ENCODE measurements at places on chromosomes 7 and 10.

GRCh38 chr7:30308389-30308788 lies 24.0 kb downstream of the ZNRF2 start:
- no peak for DNase-seq

- DNase-seq = no peak
Observed at GRCh38 chr7:144997512-144997911, 161.7 kb upstream of the TPK1 start.

DNA sequence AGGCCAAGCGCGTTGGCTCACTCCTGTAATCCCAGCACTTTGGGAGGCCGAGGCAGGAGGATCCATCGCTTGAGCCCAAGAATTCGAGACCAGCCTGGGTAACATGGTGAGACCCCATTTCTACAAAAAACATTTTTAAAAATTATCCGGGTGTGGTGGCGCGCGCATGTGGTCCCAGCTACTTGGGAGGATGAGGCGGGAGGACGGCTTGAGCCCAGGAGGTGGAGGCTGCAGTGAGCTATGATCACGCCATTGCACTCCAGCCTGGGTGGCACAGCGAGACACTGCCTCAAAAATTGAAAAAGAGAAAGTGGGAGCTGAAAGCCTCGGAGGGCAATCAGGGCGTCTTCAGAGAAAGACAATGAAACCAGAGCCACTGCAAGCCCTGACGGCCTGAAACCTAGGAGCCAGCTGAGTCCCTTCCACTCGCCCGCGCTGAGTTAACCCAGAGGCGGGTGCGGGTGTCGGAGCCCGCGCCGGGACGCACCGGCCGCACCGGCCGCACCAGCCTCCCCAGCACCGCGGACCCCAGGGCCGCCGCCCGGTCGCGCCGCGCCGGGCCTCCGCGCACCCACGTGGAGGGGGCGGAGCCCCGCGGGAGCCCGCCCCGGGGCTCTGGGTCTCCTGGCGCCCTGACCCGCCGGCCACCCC lies 22.4 kb downstream of the ZFAND2A start:
- no peak for DNase-seq

DNA sequence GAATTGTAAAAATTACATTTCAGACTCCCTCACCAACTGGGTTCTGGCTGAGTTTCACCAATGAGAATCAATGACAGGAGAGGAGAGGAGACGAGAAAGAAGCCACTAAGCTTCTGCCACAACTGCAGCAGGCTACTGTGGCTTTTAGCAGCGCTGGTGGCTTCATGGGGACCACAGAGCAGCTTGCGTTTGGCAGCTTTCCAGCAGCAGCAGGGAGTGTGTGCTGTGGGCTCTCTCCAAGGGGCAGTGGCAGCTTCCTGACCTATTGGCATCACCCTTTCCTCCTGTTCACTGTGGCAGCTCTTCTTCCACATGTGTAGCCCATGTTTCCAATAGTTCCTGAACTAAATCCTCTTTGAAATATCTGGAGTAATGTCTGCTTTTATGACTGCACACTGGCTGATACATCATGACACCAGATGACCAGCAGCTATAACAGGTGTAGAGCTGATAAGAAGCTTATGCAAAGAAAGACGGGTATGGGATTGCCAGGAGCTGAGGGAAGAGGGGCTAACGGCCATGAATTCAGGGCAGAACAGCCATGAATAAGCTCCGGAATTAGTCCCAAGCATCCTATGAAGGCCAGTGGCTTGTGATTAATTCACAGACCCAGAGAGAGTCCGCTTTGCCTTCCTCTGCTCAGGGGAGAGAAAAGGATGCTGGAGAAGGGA lies 46.8 kb downstream of the KCNH2 start:
- no peak for DNase-seq

DNA sequence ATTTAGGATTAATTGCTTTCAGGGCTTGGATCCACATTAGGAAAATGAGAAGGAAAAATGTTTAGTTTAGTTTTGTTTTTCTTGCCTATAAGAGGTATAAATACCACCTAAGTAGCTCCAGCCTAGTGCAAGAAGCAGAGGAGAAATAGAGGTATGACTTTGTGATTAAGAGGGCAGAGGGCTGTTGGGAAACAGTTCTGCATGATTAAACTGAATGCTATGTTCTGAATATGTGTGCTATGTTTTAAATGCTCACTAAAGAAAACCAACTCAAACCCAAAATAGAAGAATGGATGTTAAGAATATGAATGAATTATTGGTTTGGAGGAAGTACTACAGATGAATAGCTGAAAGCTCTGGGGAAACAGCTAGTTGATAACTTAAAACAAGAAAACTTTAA lies 7.6 kb downstream of the CALCR start:
- DNase-seq = no peak

DNA sequence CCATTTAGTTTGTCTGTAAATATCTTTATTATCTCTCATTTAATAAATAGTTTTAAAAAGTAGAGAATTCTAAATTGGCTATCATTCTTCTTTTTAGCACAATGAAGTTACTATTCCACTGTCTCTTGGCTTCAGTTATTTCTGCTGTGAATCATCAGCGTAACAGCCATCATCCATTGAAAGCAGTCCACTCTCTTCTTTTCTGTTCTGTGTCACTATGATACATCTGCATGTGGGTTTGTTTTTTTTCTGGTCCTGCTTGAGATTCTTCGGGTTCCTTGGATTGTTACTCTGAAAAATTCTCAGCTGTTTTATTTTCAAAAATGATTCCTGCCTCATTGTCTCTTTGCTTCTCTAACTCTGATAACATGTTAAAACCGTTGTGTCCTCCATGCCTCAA lies 52.5 kb downstream of the CSGALNACT2 start:
- no peak for DNase-seq

- peak; percentile 27 for DNase-seq
Observed at GRCh38 chr10:103884681-103885139, 29.3 kb upstream of the SH3PXD2A start.

- DNase-seq = no peak
Observed at GRCh38 chr7:111026343-111026742, 64.6 kb upstream of the LRRN3 start.

GRCh38 chr7:30543813-30544525 lies 39.3 kb upstream of the GGCT start:
- no peak for DNase-seq

DNA sequence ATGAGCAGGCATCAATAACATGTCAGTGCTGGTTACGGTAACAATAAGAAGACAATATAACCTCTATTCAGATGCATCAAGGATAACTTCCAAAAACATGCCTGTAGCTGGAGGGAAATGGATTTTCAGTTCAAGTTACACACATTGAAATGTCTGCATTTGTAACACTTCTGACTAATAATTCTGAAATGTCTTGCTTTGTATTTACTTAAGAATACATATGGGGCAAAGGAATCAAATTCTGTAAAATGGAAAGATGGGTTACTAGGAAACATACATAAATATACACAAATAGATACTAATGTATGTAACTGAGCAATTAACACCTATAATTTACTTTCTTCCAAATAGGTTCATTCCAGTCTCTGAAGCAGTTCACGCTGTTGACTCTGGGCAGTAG lies 18.6 kb upstream of the MTPN start:
- DNase-seq = no peak

GRCh38 chr10:77333610-77334340 lies 303.8 kb downstream of the KCNMA1 start:
- DNase-seq = no peak

DNA sequence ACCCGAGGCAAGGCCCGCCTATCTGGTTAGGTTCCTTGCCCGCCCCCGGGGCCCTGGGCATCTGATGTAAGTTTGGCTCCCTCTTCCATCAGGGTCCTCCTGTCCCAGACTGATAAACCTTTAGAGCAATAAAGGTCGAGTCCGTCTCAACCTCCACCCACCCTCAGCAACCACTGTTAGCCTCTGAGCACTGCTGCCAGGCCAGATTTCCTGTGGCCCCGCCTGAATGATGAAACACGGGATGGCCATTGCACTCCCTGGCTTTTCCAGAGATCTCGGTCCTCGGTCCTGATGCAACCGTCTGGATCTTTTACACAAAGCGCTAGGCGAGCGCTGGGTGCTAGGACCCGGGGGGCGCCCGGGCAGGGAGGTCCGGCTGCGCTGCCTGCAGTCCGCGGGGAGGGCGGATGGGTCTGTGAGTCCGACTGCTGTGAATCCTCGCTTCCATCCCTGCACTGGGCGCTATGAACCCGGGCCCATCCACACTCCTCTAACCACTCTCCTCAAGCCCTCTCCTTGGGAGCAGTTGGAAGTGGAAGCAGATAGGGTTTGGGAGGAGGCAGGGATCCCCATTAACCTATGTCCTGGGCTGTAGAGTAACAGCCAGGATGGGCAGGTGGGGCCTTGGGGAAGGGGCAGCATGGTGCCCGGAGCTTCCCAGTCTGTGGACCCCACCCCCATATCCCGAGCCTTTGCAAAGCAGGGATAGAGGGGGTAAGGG lies 875 bp upstream of the DDIT4 start:
- peak; percentile 97 for DNase-seq

DNA sequence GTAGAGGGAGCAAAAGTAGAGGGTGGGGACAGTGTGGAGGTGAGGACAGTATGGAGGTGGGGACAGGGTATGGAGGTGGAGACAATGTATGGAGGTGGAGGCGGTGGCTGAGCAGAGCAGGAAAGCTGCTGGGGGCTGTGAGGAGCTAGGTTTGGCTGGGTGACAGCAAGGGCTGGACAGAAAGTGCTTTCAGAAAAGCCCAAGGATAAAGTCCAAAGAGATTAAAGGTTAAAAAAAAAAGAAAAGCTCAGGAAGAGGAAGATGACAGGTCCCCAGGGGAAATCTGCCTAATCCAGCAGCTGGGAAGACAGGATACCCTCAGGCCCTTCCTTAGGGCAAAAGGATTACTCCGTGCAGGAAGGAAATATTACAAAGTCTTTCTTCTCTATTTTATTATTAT lies 32.1 kb upstream of the PFKFB3 start:
- DNase-seq = no peak

- DNase-seq = no peak
Observed at GRCh38 chr10:63644418-63645142, 123.4 kb downstream of the REEP3 start.

GRCh38 chr7:153087498-153087897 lies 327.9 kb downstream of the ACTR3B start:
- no peak for DNase-seq

DNA sequence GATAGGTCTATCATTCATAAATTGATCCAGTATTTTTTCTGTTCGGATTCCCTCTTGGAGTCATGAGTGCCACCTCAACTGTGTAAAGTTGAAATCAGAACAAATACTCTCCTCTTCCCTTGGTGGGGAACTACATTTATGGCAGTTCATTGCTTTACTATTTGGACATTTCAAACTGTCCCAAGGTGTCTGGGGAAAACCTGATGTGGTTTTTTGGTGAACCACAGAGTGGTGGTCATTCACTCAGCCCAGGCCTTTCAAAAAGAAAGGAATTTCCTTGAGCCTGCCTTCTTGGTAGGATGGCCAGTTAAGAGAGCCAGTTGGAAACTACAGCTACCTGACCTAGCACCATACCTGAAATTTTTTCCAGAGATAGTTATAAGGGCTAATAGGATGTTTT lies 59.0 kb downstream of the ABCB1 start:
- no peak for DNase-seq

DNA sequence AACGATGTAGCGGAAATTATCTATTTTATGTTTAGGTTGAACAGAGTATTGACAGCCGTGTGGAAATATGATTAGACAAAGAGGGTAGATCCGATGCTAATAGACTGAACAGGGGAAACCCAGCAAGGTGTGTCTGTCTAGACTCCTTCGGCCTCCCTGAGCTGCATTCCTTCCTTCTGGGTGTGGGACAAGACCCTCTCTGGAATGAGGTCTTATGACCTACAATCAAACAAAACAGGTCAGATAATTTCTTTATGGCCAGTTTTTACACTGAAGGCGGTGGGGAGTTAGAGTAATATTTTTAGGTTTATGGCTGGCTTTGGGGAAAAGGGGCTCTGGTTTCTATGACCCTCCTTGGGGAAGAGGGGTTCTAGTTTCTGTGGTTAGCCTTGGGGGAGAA lies 41.2 kb downstream of the WIPF3 start:
- DNase-seq = no peak

DNA sequence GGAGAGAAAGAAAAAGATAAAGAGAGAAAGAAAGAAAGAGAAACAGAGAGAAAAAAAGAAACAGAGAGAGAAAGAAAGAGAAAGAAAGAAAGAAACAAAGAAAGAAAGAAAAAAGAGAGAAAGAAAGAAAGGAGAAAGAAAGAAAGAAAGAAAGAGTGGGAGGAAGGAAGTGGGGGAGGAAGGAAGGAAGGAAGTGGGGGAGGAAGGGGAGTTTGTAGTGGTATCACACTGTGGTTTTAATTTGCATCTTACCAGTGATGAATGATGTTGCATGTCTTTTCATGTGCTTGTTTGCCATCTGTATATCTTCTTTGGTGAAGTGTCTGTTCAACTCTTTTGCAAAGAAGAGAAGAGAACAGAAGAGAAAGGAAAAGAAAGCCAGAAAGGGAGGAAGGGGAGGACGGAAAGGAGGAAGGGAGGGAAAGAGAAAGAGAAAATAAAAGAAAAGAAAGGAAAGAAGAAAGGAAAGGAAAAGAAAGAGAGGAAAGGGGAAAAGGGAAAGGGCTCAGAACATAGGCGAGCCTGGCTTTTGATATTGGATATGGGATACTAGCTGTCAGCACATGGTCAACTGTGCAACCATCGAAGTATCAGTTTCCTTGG lies 79.2 kb upstream of the FRMD4A start:
- DNase-seq = no peak

- no peak for DNase-seq
Observed at GRCh38 chr7:17147409-17147808, 151.0 kb upstream of the AHR start.

- DNase-seq = no peak
Observed at GRCh38 chr7:74051629-74052410, 23.8 kb downstream of the ELN start.

DNA sequence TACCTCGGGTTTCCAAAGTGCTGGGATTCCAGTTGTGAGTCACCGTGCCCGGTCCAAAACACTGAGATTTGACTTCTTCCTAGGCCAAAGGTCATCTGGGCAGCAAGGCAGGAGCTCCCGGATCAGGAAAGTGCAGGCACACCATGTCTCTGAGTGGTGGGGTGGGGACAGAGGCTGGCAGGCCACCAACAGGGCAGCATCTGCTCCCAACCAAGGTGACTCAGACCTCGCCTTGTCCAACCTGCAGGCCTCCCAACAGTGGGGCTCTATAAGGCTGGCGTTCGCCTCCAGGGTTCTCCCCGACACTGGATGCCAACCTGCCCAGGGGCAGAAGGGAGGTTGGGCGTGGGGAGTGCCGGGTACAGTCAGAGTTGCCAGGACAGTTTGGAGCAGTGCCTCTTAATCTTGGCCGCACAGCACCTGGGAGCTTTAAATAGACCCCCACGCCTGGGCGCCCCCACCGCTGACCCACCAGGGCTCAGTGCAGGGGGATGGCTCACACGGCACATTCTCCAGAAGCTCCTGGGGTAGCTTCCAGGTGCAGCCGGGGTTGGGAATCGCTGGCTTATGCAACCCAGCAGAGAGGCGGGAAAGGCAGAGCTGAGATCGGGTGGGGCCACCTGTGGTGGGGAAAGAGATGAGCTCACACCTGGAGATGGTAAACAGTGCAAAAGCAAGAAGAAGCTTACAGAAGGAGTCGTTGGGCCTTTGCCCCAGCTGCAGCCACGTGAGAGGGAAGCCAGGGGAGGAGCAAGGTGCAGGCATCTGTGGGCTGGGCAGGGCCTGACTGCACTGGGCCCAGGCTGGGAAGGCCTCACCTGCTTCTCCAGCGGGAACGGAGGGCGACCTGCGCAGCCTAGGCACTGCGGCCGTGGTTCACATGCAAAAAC lies 10.9 kb downstream of the CALML5 start:
- DNase-seq = no peak
